CD4-positive, alpha-beta memory T cell (primary cell): ENCODE measurements at places on chromosomes 11 and 22. TPM values are rescaled to one million over a fixed set of nuclear protein-coding genes. Genes with fewer than 3 reads are reported as not detected.
A peak's percentile ranks its signal among the peaks of the same experiment; 100 is the strongest.

The MYO7A gene
- total RNA-seq = 0.20 TPM

The PHLDB1 gene
- total RNA-seq = 3.9 TPM

The PKDREJ gene
- total RNA-seq = not detected

The AIFM3 gene
- total RNA-seq = 0.55 TPM

The GUCY1A2 gene
- total RNA-seq = 0.12 TPM

The XBP1 gene
- total RNA-seq = 154 TPM

The GGTLC3 gene
- not detected for total RNA-seq

The TUBGCP6 gene
- total RNA-seq = 133 TPM

The PISD gene
- total RNA-seq = 35.4 TPM

The PAMR1 gene
- total RNA-seq = not detected

The IL17REL gene
- total RNA-seq = not detected

- DNase-seq = no peak
These were observed 1.4 kb downstream of the NEFH start for GRCh38 chr22:29481265-29482000.

DNA sequence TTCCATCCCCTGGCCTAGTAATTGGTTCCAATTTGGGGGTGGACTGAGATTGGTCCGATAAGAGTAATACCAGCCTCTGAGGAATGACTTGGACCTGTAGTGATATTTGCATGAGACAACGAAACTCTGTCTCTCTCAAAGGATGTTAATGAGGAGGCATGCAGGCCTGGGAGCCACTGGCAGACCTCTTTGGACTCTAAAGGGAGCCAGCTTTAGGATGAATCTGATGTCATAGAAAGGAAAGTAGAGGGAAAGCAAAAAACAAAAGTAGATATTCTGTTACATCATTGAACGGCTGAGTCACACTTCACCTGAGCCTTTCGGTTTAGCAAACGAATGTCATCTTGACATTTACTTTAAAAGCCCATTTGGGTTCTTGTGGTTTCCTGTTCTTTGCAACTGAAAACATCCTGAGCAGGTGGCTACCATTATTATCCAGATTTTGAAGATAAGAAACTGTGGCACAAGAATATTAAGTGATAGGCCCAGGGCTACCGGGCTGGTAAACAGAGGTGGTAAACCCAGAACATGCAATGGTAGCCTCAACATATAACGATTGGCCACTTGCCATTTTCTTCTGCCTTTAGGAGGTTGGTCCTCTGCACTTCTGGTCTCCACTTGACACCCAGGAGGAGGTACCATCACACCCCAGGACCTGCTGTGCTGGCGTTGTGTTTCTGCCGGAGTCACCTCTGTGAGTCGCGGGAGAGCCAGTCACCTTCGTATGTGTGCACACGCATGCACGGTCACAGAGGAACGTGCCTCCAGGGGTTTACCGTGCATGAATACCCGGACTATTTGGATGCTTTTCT, 42.7 kb downstream of the RTL6 start:
- DNase-seq = peak; percentile 77

- peak; percentile 57 for DNase-seq
These were observed 179.2 kb upstream of the ZBED5 start for GRCh38 chr11:11036848-11037732.

DNA sequence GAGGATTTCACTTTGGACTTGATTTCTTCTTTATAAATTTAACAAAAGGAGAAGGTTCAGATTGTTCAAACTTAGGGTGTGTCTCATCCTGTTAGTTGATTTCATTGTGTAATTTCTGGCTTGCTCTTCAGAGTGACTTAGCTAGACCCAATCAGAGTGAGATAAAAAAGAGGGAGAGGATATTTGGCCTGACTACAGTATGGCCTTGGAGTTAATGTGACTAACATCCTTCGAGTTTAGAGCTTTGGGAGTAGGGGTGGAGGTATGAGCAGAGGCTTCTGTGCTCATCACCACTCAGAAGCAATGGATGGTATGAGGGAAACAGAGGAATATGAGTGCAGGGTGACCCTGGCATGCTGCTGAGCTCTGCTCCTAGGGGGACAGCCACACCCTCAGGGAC, 114.2 kb downstream of the ME3 start:
- no peak for DNase-seq

GRCh38 chr11:10428453-10428852, 26.6 kb upstream of the AMPD3 start:
- DNase-seq = no peak

- no peak for DNase-seq
These were observed 35.0 kb upstream of the PPARA start for GRCh38 chr22:46115388-46115678.

GRCh38 chr11:84224042-84224441, 937.9 kb upstream of the CCDC90B start:
- no peak for DNase-seq

DNA sequence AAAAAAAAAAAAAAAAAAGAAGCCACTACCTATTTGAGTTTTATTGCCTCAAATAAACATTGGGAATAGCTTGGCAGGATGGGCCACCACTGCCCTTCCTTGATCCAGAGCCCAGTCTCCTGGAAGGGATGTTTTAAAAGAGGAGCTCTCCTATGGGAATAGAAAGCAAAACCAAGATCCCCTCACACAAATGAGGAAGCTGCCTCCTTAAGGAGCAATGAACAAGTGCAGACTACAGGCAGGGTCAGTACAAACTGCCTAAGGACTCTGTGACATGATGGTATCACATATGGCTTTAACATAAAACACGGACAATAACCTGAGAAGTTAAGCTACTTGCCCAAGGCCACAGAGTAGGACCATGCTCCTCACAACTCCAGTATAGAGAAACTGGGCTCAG, 120.8 kb downstream of the NAT10 start:
- DNase-seq = no peak

- peak; percentile 50 for DNase-seq
These were observed 29.9 kb upstream of the OR10G7 start for GRCh38 chr11:124070915-124071622.

DNA sequence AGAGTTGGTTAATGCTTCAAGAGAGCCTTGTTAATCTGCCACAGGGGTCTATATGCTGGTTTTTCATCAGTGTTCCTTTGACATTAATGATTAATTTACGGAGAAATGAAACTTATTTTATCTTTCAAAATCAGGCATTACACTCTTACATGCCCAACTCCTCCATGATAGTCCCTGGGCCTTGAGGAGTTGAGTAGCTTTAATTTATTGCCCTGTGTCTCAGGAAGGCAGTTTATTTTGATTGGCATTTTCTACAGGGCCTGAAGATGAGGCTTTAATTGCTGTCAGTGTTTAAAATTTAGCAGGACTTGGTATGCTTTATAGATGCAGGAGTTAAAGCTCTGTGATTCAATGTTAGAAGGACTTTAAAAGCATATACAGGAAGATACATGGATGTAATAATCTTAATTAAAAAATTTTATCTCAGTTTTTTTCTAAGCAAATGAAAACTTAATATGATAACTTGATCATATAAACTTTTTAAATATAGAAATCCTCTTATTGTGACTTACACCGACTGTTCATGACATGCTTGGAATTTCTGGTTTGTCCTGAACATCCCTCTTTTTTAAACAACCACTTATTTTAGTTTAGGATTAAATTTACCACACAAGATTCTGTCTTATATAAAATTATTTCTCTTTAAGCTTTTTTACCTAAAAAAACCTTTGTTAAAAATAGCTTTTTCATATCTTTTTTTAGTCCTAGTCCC, 12.2 kb downstream of the GLYAT start:
- no peak for DNase-seq

- no peak for DNase-seq
These were observed 422 bp downstream of the GLB1L2 start for GRCh38 chr11:134332189-134332631.

GRCh38 chr11:120911943-120912342, 112.0 kb upstream of the TBCEL start:
- DNase-seq = no peak

- no peak for DNase-seq
These were observed 17.8 kb upstream of the DGCR8 start for GRCh38 chr22:20062043-20062765.

GRCh38 chr11:7072401-7073028, 16.3 kb upstream of the RBMXL2 start:
- no peak for DNase-seq

- no peak for DNase-seq
These were observed 74.7 kb upstream of the B3GAT1 start for GRCh38 chr11:134486704-134487103.

- no peak for DNase-seq
These were observed 241.1 kb downstream of the GRIK4 start for GRCh38 chr11:120752668-120753067.

- DNase-seq = no peak
These were observed 699 bp downstream of the AIFM3 start for GRCh38 chr22:20967697-20968211.

- DNase-seq = no peak
These were observed 4.7 kb upstream of the AP1B1 start for GRCh38 chr22:29393019-29393608.

DNA sequence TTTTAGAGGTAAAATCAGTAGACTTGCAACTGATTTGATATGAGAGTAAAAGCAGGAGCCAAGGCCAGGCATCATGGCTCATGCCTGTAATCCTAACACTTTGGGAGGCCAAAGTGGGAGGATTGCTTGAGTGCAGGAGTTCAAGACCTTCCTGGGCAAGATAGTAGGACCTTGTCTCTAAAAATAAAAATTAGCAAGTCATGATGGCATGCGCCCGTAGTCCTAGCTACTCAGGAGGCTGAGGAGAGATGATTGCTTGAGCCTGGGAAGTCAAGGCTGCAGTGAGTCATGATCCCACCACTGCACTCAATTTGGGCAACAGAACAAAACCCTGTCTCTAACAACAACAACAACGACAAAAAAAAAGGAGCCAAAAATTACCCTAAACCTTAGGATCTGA, 13.5 kb downstream of the SGSM3 start:
- DNase-seq = no peak

DNA sequence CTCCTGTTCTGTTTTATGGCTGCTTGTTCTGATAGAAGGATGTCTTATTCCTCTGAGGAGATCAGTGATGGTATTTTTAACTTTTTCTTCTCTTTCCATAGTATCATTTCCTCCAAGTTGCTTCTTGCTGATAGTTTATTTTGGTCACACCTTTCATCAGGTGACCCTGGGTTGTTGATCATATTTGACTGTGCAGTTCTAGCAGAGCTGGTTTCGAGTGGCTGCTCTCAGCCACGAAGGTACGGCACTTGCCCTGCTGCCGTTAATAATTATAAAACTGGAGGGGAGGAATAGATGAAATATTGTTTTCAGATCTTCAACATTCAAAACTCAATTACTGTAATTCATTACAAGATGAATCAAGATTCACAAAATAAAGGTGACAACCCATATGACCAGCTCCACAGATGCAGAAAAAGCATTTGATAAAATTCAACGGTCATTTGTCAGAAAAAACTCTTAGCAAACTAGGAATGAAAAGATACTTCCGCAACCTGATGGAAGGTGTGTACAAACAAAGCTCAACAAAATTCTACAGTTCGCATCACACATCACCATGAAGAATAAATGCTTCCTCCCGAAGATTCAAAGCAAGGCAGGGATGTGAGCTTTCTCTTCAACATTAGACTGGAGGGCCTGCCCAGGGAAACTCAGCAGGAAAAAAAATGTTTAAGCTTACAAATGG, 59.2 kb upstream of the RTL6 start:
- DNase-seq = no peak

DNA sequence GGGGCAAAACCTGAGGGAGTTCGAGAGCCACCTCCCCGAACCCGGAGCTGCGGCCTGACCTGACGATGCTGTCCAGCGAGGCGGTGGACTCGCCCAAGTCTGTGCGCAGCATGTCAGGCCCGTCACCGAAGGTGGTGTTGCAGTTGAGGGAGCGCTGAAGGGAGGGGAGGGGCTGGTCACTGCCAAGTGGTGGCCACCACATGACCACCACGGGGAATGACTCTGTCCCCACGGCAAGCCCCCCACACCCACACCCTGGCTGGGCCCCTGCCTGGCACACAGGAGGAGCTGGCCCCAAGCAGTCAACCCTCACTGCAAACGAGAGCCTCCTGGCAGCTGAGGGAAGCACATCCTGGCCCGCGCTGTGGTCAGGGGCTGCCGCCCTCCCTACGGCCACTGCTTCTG, 30.8 kb downstream of the TRMU start:
- no peak for DNase-seq

DNA sequence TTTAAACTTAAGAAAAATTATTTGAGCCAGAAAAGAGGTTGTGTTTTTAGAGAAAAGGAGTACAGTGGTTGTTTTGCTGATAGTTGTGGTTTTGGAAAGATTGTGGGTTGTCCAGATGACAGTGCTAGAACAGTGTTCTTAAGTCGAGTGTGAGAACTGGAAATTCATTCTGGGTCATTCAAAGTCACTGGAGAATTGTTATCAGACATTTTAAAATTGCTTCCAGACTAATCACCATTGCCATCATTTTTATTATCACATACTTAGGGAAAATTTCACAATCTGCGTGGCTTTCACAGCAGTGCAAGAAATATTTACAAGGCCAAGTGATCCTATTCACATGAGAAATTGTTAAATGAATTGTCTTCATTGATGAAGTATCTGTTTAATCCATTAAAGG, 242.2 kb upstream of the DDI1 start:
- DNase-seq = no peak

- DNase-seq = peak; percentile 72
These were observed 31.1 kb downstream of the TMEM45B start for GRCh38 chr11:129846508-129847335.

GRCh38 chr22:42604403-42604802, 10.3 kb downstream of the POLDIP3 start:
- no peak for DNase-seq

DNA sequence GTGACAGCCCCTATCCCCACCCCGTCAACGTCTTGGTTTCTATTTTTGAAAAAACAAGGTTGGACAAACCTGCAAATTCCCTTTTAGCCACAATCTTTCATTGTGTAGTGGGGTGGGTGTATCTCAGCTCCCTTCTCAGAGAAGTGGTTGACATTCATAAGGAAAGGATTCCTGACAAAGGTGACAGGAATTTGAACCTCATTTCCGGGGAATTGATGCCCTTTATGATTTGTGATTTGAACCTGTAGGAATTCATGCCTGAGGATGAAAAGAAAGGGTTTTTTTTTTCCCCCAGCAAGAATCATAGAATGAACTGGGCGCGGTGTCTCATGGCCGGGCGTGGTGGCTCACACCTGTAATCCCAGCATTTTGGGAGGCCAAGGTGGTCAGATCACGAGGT, 14.5 kb downstream of the YPEL4 start:
- no peak for DNase-seq

DNA sequence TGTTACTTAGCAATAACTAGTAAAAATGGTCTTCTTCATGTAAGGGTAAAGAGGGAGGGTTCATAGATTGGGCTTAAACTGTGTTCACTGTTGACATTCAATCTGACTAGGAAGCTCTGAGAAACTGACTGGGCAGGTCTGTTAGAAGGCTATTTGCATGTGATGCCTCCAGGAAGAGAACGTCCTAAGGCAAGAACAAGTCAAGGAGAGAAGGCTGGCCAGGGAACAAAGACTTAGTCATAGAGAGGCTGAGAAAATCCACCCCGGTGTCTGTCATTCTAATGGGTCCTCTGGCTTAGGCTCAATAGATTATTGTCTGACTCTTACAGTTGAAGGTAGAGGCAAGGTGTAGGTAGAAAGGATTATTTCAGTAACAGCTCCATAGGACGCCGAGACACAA, 50.3 kb upstream of the CD44 start:
- no peak for DNase-seq
